Activated CD4-positive, alpha-beta memory T cell treated with anti-CD3 and anti-CD28 coated beads for 36 hours (primary cell): ENCODE measurements at places on chromosomes 12 and 14. TPM values are rescaled to one million over a fixed set of nuclear protein-coding genes. Genes with fewer than 3 reads are reported as not detected.

GRCh38 chr12:91931111-91931510 is 214.5 kb downstream of the BTG1 start:
- DNase-seq: no peak

DNA sequence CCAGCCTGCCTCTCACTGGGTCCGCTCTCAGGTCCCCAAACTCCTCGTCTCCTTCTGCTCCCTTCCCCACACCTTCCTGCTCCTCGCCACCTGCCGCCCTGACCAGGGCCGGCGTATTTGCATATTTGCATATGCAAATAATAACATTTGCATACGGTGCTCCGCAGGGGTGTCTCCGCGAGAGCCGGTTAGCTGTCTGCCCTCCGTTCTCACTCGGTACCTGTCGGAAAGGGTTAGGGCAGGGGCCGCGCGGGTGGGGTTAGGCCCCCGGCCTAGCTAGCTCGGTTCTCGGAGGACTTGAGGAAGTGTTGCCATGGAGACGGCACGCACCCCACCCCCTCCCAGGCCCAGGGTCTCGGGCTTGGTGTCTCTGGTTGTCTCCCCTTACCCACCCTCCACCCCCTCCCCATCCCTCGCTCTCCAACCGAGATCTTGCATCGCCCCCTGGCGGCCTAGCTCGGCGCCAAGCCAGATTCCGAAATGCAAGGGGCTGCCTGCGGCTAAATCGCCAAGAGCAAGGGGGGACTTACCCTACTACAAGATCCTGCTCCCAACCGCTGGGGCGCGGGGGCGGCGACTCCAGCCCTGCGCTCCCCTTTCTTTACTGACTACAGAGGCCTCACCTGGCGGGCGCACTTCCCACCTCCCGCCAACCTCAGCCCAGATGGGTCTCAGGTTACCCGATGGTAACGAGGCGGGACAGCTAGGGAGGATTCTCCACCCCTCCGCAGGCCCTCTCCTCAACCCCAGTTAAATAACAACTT is 8.1 kb downstream of the STAC3 start:
- peak; percentile 80 for DNase-seq

DNA sequence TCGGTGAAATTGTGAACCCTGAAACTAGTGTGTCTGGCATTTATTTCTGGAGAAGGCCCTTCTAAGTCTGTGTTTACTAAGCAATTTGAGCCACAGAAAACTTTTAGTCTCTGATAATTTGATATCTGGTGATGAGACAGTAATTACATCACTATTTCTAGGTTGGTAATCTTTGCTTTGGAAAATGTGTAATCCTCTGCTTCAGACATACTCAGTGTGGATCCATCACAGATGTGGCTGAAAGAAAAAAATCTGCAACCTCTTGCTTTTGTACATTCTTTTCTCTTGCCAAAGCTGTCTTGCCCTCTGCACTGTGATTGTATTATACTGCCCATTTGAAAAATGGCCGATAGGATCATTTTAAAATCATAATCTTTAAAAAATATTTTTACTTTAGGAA is 78.1 kb downstream of the PELI2 start:
- no peak for DNase-seq

- DNase-seq: no peak
These were observed 28.8 kb upstream of the BHLHE41 start for GRCh38 chr12:26153421-26154154.

DNA sequence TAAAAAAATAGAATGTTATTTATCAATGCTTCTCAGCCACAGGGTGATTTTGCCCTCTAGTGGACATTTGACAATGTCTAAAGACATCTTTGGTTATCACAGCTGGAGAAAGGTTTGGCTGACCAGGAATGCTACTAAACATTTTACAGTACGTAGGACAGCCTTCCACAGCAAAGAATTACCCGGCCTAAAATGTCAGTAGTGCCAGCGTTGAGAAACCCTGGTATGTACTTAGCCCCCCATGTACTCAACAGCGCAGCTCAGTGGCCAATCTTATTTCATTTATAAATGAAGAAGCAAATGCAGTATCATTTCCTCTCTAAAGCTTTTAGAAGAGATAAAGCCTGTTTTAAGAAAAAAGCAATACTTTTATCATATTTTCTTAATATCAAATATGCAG is 5.8 kb downstream of the MARK3 start:
- DNase-seq: peak; percentile 47

- DNase-seq: peak; percentile 13
These were observed 467 bp downstream of the KCNK13 start for GRCh38 chr14:90062127-90062794.

GRCh38 chr14:76867516-76868453 is 41.6 kb downstream of the LRRC74A start:
- peak; percentile 46 for DNase-seq

- DNase-seq: no peak
These were observed 28.1 kb upstream of the PRICKLE1 start for GRCh38 chr12:42617622-42618021.

GRCh38 chr12:91630083-91630482 is 447.5 kb upstream of the DCN start:
- no peak for DNase-seq

DNA sequence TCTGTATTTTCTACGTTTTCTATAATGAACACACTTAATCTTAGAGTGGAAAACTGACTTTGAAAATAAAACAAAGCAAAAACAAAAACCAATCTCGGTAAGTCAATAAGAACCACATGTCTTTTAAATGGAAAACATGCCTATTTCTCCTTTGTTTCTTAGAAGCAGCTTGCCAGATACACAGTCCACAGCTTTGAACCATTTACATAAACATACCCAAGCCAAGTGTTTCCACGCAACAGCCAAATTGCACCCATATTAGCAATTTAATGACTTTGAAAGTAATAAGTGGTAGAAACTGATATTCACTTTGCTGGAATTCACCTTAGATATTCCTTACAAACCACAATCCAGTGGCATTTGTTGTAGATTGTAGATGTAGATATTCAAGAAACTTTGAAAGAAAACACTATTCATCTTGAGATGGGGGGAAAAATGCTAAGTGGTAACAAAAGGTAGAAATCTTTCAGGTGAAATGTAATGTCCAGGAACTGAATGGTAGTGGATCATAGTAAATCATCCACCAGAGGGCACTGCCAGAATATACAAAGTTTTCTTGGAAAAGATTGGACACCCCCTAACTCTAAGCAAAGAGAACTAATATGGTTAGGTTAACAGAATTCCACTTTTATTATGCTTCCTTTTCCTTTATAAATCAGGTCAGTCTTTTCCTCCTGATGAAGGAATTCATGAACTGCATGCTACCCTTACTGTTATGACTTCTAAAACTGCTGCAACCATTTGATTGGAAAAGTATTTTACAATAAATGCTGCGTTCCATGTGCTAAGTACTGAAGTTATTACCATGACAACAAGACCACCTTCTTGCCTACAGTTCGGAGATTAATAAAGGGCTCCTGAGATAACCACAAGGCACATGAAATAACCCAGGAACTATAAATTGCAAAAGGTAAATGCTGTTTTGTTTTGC is 69.8 kb downstream of the RERG start:
- DNase-seq: no peak

The CLEC9A gene
- not detected for total RNA-seq

The CIROP gene
- not detected for total RNA-seq

DNA sequence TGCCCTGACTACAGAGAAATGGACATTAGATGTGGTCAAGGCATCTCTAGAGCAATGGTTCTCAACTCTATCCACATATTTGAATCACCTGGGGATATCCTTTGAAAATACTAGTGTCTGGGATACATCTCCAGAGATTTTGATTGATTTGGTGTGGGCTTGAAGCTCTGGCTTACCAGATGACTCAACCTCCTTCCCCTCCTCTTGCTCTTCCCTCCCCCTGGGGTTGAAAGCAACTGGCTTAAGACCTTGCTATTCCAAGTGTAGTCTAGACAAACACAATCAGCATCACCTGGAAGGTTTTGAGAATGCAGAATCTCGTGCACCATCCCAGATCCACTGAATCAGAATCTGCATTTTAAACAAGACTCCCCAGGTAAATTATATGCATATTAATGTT is 183.8 kb downstream of the DAD1 start:
- no peak for DNase-seq

GRCh38 chr12:3668479-3669165 is 84.3 kb downstream of the CRACR2A start:
- no peak for DNase-seq

DNA sequence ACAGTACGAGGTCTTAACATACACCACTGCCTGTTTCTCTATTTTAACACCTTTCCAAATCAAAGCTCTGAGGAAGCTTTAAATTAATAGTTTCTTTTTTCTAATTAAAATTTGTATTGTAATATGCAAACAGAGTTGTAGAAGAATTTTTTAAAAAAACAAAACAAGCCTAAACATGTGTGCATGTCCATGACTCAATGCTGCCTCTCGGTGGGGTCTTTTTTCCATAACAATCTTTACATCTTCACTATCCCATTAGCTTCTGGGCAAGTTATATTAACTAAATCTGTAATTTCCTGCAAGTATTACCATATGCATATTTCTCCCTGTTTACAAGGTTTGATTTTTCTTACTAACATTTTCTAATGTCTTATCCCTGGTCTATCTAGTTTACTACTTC is 143.9 kb upstream of the NAV3 start:
- DNase-seq: no peak

- DNase-seq: no peak
These were observed 2.0 kb upstream of the ZNF410 start for GRCh38 chr14:73884438-73885190.

The NUBPL gene
- total RNA-seq: 6.9 TPM
